CD8-positive, alpha-beta T cell (primary cell): ENCODE measurements at places on chromosomes 7 and 10. TPM values are rescaled to one million over a fixed set of nuclear protein-coding genes. Genes with fewer than 3 reads are reported as not detected.

The MRM2 gene
- 5.1 TPM for total RNA-seq

The SPDYE6 gene
- not detected for total RNA-seq

DNA sequence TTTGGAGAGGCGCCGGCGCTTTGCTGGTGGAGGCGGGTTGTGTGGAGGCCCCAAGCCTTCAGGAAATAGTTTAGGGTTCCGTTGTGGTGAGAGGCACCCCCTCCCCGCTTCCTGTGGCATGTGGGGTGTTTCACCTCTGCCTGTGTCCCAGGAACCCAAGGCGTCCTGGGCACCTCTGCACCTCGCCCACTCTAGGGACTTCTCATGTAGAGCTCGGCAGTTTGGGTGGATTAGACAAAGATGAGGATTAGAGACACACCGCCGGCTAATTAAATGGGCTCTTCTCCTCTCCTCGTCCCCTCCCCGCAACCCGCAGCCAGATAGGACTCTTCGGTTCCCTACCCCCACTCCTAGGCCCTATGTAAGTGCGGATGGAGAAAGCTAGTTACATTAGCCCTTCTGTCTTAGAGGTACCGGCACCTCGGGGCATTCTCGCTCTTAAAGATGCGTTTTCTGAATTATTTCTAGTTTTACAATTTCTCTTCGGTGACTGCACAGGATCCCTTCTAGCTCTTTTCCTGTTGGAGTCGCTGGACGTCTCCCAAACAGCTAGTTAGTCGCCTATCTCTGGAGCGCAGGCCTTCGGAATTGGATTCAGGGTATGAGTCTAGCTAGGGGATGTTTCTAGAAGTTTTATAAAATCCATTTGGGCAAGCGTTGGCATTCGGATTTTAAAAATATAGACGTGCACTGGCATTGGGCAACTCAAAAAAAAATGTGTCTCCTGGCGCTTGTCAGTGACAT, 7.8 kb downstream of the PTF1A start:
- DNase-seq = no peak

- DNase-seq = no peak
Observed at GRCh38 chr10:18501198-18501597, 150.2 kb downstream of the NSUN6 start.

DNA sequence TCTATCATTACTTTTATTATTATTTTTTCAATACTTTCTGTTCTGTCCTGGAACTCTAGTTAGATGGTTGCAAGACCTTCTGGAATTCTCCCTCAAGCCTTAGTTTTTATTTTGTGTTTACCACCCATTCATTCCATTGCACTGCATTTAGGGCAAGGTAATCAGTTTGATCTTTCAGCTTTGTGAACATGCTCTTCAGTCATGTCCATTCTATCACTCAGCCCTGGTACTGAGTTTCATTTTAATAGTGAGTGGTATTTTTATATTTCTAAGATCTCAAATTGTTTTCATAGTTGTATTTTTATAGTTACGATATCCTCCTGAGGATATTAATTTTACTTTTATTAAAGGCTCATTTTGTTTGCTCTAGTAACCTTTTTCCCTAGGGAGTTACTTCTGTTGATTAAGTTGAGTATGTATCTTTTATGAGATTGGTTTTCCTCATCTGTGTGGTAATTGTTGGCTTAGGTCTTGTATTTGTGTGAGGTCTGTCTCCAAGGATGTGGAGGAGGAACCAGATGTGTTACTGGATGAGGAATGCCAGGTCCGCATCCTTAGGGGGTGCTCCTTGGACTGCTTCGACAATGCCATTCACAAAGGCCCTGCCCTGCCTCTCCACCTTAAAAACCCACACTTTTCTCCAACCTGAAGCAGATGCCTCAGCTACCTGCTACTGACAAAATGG, 46.7 kb upstream of the RAB18 start:
- no peak for DNase-seq

DNA sequence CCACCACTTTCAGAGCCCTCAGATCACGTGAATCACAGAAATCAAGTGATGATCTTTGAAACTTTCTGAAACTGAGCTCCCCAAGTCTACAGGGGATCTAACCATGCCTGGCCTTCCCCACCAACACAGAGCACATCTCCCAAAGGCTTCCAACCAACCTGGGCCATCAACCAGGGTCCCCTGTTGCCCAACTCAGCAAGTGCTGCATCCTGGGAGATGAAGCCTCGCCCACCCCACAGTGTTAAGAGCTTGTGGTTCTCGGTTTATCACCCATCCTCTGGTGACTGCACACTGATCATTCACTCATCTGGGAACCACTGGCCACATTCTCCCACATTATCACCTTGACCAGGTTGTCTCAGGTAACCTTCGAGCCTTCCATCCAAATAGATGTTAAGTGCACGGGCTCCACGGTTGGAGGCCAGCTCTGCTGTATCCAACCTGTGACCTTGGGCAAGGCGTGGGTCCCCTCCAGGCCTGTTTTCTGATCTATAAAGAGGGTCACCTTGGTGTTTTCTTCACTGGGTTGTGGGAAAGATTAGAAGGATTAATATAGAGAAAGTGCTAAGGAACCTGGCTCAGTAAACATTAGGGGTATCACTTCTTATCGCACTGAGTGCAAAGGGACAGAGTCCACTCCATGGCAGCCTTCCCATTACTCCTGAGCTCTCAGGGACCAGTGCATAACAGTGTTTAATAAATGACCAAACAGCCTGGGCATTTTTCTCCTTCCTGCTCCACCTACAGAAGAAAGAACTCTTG, 3.6 kb downstream of the ZNF488 start:
- DNase-seq = no peak
